ENCODE measurements at places on chromosomes 16 and 17. TPM values are rescaled to one million over a fixed set of nuclear protein-coding genes. Genes with fewer than 3 reads are reported as not detected.

AANAT gene
- 0.33 TPM for total RNA-seq

HID1 gene
- 35.2 TPM for total RNA-seq

CCDC154 gene
- 0.32 TPM for total RNA-seq

ADAMTS18 gene
- 0.06 TPM for total RNA-seq

Measured in cardiac muscle cell (in vitro differentiated cells and primary cell).